ENCODE measurements at places on chromosomes 2 and 18.

GRCh38 chr18:54023471-54023870 is 201.0 kb downstream of the MBD2 start:
- DNase-seq, result no peak

DNA sequence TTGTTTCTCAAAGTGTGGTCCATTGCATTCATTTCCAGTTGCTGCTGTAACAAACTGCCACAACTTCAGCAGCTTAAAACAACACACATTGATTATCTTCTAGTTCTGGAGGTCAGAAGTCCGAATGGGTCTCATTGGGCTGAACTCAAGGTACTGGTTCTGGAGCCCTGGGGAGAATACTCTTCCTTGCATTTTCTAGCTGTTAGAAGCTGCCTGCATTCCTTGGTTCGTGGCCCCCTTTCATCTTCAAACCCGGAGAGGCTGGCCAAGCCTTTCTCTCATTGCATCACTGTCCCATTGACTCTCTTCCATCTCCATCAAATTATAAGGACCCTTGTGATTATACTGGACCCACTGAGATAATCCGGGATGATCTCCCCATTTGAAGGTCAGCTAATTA is 98.1 kb downstream of the SPATS2L start:
- no peak for DNase-seq

- no peak for DNase-seq
These were observed at the start of gene TRABD2A for GRCh38 chr2:84880645-84881521. TSS of gene TRABD2A (minus strand) at chr2:84881084. CDS start at chr2:84881039, 45 bp downstream.

GRCh38 chr2:159064446-159065301 is 96.2 kb downstream of the TANC1 start:
- DNase-seq, result no peak

Measured in NCI-H1930 (cell line).